ENCODE measurements at places on chromosomes 7 and 10.

DNA sequence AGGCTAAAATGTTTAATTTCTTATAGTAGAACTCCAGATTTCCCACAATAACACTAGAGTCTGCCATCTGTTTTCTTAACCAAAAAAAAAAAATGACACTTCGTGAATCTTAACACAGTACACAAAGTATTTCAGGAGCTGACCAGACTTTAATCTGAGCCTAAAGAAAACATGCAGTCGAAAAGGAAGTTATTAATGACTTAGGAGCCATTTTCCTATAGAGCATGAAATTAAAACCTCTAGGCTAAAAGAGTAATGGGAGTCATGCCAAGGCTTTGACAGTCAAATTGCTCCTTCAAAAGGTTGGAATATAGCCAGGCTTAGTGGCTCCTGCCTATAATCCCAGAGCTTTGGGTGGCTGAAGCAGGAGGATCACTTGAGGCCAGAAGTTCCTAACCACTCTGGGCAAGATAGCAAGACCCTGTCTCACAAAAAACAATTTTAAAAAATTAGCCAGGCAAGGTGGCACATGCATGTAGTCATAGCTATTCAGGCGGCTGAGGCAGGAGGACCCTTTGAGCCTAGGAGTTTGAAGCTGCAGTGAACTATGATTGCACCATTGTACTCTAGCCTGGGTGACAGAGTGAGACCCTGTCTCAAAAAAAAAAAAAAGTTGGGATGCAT, 13.6 kb downstream of the MICU1 start:
- peak; percentile 72 for DNase-seq

DNA sequence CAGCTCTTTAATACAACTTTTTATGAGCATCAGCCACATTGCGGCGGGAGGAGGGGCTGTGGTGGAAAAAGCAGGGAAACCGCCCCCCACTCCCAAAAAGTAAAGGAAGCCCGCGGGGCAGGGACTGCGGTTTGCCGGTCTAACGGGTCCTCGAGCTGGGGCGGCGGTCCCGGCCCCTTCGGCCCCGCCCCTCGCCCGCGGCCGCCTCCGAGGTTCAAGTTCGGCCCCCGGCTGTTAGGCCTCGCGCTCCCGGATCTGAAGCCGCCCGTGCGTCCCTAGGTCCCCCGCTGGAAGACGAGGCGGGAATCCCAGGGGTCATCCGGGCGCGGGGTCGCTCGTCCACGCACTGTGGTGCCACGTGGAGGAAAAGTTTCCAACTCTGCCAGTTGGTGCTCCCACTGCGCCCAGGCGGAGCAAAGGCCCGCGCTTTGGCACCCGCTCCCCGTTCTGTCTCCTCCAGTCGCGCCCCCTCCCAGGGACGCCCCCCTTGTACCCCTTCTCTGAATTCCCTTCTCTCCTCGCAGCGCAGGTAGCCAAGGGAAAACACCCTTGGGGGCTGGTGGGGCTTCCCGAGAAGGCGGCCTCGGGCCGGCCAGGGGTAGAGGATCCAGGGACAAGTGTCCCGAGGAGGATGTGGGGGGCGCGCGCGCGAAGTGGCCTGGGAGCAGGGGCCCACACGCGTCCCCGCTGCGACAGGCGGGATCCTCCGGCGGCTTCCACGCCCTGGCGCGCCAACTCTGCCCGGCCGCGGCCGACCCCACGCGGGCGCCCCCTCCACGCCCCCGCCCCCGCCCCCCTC, 798 bp upstream of the AUTS2 start:
- DNase-seq = no peak

GRCh38 chr10:78563314-78563713, 505.5 kb upstream of the ZMIZ1 start:
- no peak for DNase-seq

DNA sequence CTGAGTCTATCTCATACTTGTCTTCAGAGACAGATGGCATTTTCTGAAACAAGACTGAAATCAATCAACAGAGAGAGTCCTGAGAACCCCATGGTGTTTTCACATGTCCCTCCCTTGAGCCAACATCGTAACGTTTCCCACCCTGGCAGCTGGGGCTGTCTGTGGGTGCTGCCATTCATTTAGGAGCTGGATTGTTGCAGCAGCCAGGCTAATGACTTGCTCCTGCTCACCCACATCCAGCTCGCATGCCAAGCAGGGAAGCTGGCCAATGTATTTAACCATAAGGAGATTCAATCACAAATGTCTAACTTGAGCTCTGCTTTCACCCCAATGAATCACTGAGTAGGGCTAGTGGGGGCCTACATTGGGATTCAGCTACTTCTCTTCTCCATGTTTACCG, 146.1 kb downstream of the ADRA2A start:
- no peak for DNase-seq

DNA sequence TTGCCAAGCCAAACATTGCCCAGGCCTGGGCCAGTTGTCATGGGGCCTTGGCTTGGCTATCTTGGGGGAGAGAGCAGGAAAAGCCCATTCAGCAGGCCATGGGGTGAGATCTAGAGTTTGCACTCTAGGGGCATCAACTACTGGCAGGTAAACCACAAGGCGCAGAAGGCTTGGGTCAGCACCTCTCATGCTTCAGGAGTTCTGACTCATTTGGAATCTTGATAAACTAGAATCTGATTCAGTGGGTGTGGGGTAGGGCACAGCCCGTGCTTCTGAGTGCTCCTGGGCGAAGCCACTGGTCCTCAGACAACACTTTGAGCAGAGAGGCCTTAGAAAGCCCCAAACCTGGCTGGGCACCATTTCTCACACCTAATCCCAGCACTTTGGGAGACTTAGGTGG, 81.1 kb downstream of the RGS10 start:
- DNase-seq = no peak
